ENCODE measurements at places on chromosomes 3 and 15. TPM values are rescaled to one million over a fixed set of nuclear protein-coding genes. Genes with fewer than 3 reads are reported as not detected.

The DUOXA2 gene
- total RNA-seq: 1.5 TPM

The SLC2A2 gene
- not detected for total RNA-seq

- H3K27me3 ChIP-seq: no peaks in the 10 kb centered on the region
- no peak overlapping the region for H3K4me3 ChIP-seq
- H3K36me3 ChIP-seq: no peaks in the 10 kb centered on the region
- no peak for DNase-seq
- H3K4me1 ChIP-seq: no peaks in the 10 kb centered on the region
- no peak overlapping the region for H3K27ac ChIP-seq
Observed at GRCh38 chr3:174362556-174362955, 496.6 kb upstream of the NAALADL2 start.

- no peaks in the 10 kb centered on the region for H3K36me3 ChIP-seq
- H3K27me3 ChIP-seq: no peaks in the 10 kb centered on the region
- peaks cover 36% of the 10 kb centered on the region for H3K4me1 ChIP-seq
- H3K4me3 ChIP-seq: no peak overlapping the region
- no peak overlapping the region for H3K27ac ChIP-seq
Observed at GRCh38 chr3:17357035-17357710, 385.3 kb downstream of the TBC1D5 start.

GRCh38 chr15:52498706-52499105 is 30.0 kb downstream of the MYO5A start:
- no peaks in the 10 kb centered on the region for H3K36me3 ChIP-seq
- no peak overlapping the region for H3K27ac ChIP-seq
- H3K4me1 ChIP-seq: peaks cover 22% of the 10 kb centered on the region
- DNase-seq: no peak
- no peak overlapping the region for H3K4me3 ChIP-seq

The NXPE3 gene
- total RNA-seq: 13.3 TPM

GRCh38 chr3:122421836-122422235 is 6.0 kb upstream of the WDR5B start:
- no peak overlapping the region for H3K4me3 ChIP-seq
- peaks cover 11% of the 10 kb centered on the region for H3K4me1 ChIP-seq
- no peaks in the 10 kb centered on the region for H3K36me3 ChIP-seq
- no peak for DNase-seq
- no peak overlapping the region for H3K27ac ChIP-seq
- no peaks in the 10 kb centered on the region for H3K27me3 ChIP-seq

GRCh38 chr15:40421246-40422157 is 15.9 kb downstream of the IVD start:
- H3K27ac ChIP-seq: no peak overlapping the region
- H3K27me3 ChIP-seq: no peaks in the 10 kb centered on the region
- H3K36me3 ChIP-seq: no peaks in the 10 kb centered on the region
- H3K4me3 ChIP-seq: no peak overlapping the region
- no peak for DNase-seq

- no peaks in the 10 kb centered on the region for H3K36me3 ChIP-seq
- peaks cover 26% of the 10 kb centered on the region for H3K4me1 ChIP-seq
- DNase-seq: no peak
- no peak overlapping the region for H3K27ac ChIP-seq
- no peaks in the 10 kb centered on the region for H3K27me3 ChIP-seq
- H3K4me3 ChIP-seq: no peak overlapping the region
Observed at GRCh38 chr15:70722266-70723121, 40.9 kb downstream of the UACA start.

DNA sequence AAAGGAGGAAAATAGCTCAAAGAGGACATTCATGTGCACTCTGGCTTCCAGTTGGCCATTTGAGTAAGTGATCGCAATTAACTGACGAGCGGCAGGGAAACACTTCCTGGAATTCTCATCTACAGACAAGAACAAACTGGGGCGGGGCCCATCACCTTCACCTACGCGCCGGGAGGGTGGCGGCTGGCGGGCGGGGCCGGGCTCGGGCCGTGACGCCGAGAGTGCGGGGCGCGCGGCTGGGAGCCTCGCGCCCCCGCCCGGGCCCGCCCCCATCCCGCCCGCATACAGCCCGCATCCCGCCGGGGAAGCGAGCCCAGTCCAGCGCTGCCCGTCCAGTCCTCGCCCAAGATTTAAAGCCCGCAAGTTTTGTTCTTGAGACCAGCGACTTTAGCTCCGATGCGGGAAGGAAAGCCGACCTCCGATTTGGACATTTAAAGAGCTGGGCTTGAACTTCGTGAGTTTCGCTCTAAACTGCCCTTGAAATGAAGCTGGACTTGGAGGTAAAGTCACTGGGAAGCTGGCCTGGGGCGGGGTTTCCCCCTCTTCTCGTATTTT is at the start of gene B3GNT5:
Gene B3GNT5 (plus strand): TSS at position 281 of the 555 bp plus-strand sequence. CDS start 16,546 bp downstream, outside the sequence.
- H3K36me3 ChIP-seq: no peaks in the 10 kb centered on the region
- H3K27ac ChIP-seq: peak within 1 kb of the TSS; percentile 97
- peak within 1 kb of the TSS; percentile 94 for H3K4me3 ChIP-seq
- DNase-seq: no peak
- H3K4me1 ChIP-seq: peaks cover 20% of the 10 kb centered on the region
- H3K27me3 ChIP-seq: no peaks in the 10 kb centered on the region

- H3K27ac ChIP-seq: peak overlapping the region; percentile 94
- no peaks in the 10 kb centered on the region for H3K36me3 ChIP-seq
- no peak for DNase-seq
- H3K4me3 ChIP-seq: no peak overlapping the region
Observed at GRCh38 chr3:48597408-48597800, 2.3 kb upstream of the COL7A1 start.

DNA sequence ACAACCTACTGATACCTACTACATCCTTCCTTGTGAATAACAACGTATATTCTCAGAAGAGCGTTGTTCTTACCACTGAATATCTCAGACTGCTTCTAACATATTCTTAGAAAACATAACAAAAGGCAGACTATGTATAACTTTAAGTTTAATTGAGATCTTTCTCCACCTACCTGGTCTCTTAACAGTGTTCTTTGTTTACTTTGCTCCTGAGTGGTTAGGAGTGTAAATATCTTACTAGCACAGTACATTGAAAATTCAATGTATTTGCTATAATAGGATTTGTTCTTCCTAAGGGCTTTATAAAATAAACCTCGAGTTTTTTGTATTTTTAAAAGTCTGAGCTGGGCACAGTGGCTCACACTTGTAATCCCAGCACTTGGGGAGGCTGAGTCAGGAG is 7.9 kb upstream of the BLM start:
- no peaks in the 10 kb centered on the region for H3K27me3 ChIP-seq
- H3K36me3 ChIP-seq: no peaks in the 10 kb centered on the region
- H3K4me3 ChIP-seq: no peak overlapping the region
- H3K27ac ChIP-seq: no peak overlapping the region
- H3K4me1 ChIP-seq: no peaks in the 10 kb centered on the region

- no peaks in the 10 kb centered on the region for H3K4me1 ChIP-seq
- DNase-seq: no peak
- no peak overlapping the region for H3K27ac ChIP-seq
- H3K4me3 ChIP-seq: no peak overlapping the region
- H3K27me3 ChIP-seq: no peaks in the 10 kb centered on the region
- H3K36me3 ChIP-seq: no peaks in the 10 kb centered on the region
Observed at GRCh38 chr3:142095841-142096240, 53.5 kb downstream of the TFDP2 start.

DNA sequence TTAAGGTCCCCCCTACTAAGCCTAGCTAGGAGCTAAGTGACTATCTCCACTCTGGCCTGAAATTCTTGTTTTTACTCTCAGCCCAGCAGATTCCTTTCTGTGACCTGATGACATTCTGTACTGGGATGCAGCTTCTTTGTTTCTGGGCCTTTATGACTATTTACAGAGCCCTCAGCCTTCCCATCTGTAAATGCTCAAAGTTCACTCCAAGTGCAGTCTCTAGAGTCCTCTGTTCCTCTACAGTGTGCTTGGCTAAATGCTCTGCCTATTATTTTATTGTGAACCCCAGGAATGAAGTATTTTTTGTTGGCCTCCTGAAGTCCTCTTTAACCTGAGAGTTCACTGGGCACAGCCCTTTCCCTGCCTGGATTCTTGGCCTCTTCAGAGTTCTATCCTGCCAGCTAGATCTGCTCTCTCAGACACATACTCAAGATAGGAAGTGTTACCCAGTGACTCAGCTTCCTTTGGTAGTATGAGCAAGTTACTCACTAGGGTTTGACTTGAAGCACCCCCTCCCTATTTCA is 278.1 kb upstream of the P2RY1 start:
- no peaks in the 10 kb centered on the region for H3K27me3 ChIP-seq
- H3K36me3 ChIP-seq: no peaks in the 10 kb centered on the region
- H3K27ac ChIP-seq: peak overlapping the region; percentile 22
- DNase-seq: no peak

The NAA50 gene
- 90.1 TPM for total RNA-seq

DNA sequence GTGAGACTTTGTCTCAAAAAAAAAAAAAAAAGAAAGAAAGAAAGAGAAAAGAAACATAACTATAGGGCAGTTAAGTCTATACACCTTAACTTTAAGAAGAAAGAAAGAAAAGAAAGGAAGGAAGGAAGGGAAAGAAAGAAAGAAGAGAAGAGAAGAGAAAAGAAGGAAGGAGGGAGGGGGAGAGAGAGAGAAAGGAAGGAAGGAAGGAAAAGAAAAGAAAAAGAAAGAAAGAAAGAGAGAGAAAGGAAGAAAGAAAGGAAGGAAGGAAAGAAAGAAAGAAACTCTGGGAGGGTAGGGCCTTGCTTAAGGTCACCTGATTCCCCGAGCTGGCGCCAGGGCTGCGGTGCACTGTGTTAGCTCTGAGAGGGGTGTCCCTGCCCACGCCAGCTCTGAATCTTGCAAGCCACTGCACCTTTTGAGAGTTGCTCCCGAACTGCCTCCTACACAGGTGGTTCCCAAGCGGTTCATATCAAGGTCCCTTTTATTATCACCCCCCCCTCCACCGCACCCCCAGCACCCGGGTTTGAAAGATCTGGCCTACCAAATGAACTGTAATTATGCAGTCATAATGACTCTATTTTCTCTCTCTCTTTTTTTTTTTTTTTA is 39.2 kb upstream of the VPS8 start:
- no peaks in the 10 kb centered on the region for H3K4me1 ChIP-seq
- no peaks in the 10 kb centered on the region for H3K36me3 ChIP-seq
- DNase-seq: no peak
- peak overlapping the region; percentile 76 for H3K27ac ChIP-seq

DNA sequence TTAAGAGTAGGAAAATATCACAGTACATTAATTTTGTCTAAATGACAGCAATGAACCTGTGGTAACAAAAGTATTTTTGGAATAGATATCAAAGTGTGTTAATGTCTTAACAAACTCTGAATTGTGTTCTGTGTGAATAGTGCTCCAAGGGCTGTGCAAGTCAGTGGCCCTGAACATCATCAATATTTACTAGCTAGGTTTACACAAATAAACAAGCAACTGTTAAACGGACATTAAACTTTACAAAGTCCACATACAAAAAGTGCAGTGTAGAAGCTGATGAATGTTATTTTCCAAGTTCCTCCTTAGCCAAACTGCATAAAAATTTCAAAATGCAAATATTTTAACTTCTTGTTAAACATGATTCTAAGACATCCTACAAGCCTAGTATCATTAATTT is 2.1 kb upstream of the GTF2A2 start:
- no peak overlapping the region for H3K27ac ChIP-seq
- no peaks in the 10 kb centered on the region for H3K27me3 ChIP-seq
- H3K4me1 ChIP-seq: peaks cover 38% of the 10 kb centered on the region

- no peaks in the 10 kb centered on the region for H3K36me3 ChIP-seq
- no peaks in the 10 kb centered on the region for H3K4me1 ChIP-seq
- no peak for DNase-seq
- H3K4me3 ChIP-seq: no peak overlapping the region
Observed at GRCh38 chr15:47949815-47950214, 171.0 kb upstream of the SLC24A5 start.

DNA sequence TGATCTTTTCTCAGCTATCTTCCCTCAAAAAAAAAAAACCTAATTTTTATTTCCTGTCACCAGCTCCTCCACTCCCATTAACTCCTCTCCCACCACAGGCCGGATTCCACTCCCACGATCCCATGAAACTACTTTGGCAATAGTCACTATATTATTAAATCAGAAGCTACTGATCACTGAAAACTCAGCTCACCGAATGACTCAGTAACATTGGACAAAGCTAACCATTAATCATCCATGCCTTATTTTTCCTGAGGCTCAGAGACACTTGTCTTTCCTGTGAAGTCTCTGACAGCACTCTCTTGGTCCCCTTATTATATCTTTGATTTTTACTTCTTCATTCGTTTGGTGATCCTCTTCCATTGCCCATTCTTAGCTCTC is 260.2 kb downstream of the CGGBP1 start:
- no peak overlapping the region for H3K4me3 ChIP-seq
- DNase-seq: no peak
- H3K27me3 ChIP-seq: no peaks in the 10 kb centered on the region
- H3K4me1 ChIP-seq: no peaks in the 10 kb centered on the region
- H3K27ac ChIP-seq: no peak overlapping the region
- no peaks in the 10 kb centered on the region for H3K36me3 ChIP-seq

The CCR3 gene
- total RNA-seq: not detected

The CYP8B1 gene
- total RNA-seq: not detected

DNA sequence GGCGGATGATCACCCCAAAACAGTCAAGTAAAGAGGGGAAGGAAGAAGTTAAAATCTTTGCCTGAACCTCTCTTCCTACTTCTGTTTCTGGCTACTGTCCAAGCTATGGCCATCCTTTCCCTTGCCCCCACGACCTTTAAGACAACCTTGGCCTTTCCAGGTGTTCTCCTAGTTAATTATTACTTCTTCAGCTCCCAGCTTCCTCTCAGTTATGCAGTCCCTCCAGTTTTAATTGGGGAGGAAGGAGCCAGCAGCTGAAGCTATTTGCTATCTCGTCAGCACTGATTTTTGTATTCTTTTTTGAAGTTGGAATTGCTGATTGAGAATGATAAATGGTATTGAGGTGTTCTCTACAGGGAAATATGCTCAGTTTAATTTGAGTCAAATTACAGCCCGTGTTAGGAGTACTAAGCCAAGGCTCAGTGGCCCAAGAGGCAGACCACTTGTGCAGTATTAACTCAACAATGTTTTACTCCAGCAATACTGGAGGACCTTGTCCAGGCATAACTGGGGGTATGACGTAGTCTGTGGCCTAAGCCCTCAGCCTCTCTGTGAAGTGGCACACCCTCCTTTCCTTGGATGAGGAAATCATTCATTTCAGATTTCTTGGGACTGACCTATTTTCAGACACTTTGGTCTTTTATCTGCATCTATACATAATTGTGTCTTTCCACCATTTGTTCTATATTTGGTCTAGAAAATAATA is 336.9 kb downstream of the SLC9A9 start:
- H3K27ac ChIP-seq: no peak overlapping the region
- no peaks in the 10 kb centered on the region for H3K27me3 ChIP-seq
- no peak overlapping the region for H3K4me3 ChIP-seq
- peaks cover 9% of the 10 kb centered on the region for H3K4me1 ChIP-seq

- H3K4me3 ChIP-seq: no peak overlapping the region
- DNase-seq: no peak
- no peaks in the 10 kb centered on the region for H3K27me3 ChIP-seq
- H3K4me1 ChIP-seq: no peaks in the 10 kb centered on the region
- no peak overlapping the region for H3K27ac ChIP-seq
- no peaks in the 10 kb centered on the region for H3K36me3 ChIP-seq
Observed at GRCh38 chr3:27511724-27512422, 27.7 kb upstream of the SLC4A7 start.

- no peaks in the 10 kb centered on the region for H3K4me1 ChIP-seq
- DNase-seq: no peak
- no peak overlapping the region for H3K4me3 ChIP-seq
- no peaks in the 10 kb centered on the region for H3K27me3 ChIP-seq
Observed at GRCh38 chr3:11878837-11879236, 32.2 kb upstream of the TAMM41 start.

GRCh38 chr15:63669074-63669473 is 71.9 kb downstream of the FBXL22 start:
- no peaks in the 10 kb centered on the region for H3K36me3 ChIP-seq
- H3K27me3 ChIP-seq: no peaks in the 10 kb centered on the region
- H3K27ac ChIP-seq: no peak overlapping the region
- no peak overlapping the region for H3K4me3 ChIP-seq
- DNase-seq: no peak

The IGDCC3 gene
- total RNA-seq: 0.49 TPM
